ENCODE measurements at places on chromosomes 3 and 15.

DNA sequence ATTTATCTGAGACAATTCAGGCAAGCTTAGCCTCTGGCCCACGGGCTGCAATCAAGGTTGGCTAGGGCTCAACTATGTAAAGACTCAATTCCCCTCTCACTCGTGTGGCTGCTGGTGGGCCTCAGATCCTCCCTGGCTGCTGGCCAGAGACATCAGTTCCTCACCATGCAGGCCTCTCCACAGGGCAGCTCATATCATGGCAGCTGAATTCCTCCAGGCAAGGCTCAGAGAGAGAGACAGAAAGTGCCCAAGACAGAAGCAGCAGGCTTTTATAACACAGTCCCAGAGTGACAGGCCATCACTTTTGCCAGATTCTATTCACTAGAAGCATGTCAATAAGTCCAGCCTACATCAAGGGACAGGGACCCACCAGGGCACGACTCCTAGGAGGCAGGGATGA, 63.2 kb downstream of the XXYLT1 start:
- DNase-seq, result no peak

- DNase-seq, result no peak
Observed at GRCh38 chr3:147406028-147406931, at the start of gene ZIC4. Gene ZIC4 (minus strand): TSS chr3:147406543. CDS start chr3:147402797, 3,746 bp downstream.

GRCh38 chr3:43094381-43094780, 11.5 kb downstream of the POMGNT2 start:
- no peak for DNase-seq

- DNase-seq, result no peak
Observed at GRCh38 chr3:50078622-50079021, 10.1 kb upstream of the RBM5 start.

- no peak for DNase-seq
Observed at GRCh38 chr15:80068578-80068977, 9.1 kb downstream of the ZFAND6 start.

DNA sequence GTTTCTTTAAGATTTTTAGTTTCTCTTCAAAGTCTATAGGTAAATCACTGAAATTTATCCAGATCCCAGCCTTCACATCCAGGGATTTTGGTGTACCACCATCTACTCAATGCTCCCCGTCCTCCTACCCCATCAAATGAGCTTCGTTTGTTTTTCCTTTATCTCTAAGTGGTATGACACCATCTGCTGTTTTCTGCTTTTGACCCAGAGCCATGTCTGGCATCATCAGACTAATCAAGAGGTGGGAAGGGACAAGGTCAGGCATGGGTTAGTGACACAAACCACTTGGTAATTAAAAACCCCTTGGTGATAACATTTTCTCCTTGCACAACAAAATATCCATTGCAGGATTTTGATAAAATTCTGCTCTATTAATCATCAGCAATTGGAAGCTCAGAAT, 92.7 kb upstream of the GOLGA8J start:
- no peak for DNase-seq

DNA sequence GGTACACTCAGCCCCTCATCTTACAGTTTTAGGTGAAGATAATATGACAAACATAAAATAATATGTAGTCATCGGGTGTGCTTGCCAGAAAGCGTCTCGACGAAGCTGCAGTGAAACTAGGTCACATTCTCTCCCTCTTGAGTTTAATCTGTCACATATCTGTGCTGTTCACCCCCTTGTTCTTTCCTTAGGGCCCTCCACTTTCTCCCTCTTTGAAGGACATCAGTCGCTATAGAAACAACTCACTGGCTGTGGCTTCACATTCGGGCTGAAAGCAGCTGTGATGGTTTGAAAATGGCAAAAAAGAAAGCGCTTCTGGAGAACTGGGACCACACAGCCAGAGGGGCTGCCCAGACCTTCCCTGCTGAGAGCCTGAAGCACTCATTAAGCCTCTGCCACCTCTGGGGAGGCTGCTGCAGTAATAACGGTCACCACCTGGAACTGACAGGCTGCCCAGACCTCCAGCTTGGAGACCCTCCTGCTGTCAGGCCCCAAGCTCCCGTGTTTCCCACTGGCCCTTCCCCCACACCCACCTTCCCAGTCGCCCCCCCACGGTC, 50.3 kb downstream of the ABTB1 start:
- no peak for DNase-seq

DNA sequence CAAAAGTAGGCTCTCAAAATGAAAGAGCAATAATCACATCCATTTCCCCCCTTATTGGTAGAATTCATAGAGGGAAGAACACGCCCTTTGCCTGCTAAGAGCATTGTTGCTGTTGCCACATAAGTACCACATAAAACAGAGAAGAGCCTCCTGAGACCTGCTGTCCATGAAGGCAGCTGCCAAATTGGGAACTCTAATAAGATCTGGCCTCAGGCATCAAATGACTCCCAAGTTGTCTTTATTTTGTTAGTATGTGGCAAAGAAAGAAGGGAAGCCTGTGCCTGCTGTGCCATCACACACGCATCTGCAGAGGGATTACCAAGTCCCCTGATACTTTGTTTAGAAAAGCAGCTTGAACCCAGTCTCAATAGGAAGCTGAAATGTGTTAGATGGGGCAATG, 23.9 kb downstream of the VGLL3 start:
- no peak for DNase-seq

- no peak for DNase-seq
Observed at GRCh38 chr3:24154013-24154695, 209.1 kb downstream of the NR1D2 start.

DNA sequence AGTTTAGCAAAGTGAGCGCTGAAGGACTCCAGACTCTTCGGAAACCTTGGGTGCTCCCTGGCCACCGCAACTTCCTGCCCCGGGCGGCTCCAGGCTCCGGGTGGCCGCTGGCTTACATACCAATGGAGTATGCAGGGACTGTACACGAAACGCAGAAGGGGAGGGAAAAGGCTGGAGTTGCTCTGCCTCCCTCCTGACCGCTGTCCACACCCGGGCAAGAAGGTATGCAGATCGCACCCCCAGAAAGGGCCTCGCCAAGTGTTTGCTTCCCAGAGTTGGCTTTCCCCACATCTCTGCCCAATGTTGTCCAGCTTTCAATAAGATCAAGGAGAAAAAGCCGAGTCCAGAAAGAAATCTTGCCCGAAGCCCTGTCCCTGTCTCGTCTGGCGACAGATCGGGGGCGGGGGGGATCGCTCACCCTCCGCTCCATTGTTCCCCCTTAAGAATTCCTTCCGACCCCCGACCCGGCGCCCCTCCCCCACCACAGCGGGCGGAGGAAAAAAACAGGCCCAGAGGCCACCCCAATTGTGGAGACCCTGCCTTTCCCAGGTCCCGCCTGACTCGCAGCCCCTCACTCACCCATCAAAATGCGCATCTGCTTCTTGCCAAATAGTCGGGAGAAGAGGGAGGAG, 533 bp downstream of the ARF4 start:
- no peak for DNase-seq

DNA sequence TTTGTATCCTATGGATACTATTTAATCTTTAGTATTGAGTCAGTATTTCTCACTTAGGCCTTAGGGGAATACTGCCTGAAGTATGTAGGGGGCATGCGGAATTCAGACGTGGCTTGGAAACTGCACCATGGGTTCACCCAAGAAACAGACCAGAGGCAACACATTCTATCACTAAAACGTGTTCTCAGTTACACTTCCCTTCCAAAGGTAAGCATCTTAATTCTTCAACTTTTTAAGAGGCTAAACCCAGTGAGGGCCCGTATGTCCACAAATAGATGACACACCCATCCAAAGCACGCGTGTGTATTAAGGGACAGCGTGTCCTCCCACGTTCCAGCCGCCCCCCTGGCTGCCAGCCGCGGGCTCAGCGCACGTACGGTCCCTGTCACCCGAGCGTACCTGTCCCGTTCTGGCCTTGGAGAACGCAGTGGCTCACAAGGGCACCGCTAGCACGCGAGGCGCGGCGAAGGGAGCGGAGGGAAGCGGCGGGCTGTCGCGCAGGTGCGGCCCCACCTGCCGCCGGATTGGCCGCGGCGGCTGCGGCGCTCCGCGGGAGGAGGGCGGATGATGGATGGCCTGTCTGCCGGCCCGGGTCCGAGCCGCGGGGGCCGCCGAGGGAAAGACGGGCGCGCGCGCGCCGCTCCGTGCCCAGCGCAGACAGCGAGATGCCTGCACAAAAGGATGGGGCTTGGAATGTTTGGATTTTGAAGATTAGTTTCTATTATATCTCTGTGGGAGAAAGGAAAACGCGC, 1003.9 kb upstream of the NR2F2 start:
- no peak for DNase-seq

GRCh38 chr3:105798381-105798934, 70.4 kb downstream of the CBLB start:
- DNase-seq, result no peak

- DNase-seq, result no peak
Observed at GRCh38 chr3:39414421-39414907, 7.9 kb downstream of the RPSA start.

DNA sequence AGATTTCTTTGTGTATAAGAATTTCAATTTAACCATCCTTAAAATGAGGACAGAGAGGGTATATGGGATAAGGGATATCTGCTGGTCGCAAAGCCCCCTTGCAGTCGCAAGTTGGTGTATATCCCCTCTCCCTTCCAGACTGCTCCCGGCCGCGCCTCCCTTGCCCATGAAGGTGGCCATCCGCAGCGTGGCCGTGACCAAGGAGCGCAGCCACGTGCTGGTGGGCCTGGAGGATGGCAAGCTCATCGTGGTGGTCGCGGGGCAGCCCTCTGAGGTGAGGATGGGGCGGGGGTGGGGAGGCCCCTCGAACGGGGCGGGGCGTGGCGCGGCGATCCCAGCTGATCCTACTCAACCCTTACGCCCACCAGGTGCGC, 29.4 kb downstream of the NBEAL2 start:
- no peak for DNase-seq

DNA sequence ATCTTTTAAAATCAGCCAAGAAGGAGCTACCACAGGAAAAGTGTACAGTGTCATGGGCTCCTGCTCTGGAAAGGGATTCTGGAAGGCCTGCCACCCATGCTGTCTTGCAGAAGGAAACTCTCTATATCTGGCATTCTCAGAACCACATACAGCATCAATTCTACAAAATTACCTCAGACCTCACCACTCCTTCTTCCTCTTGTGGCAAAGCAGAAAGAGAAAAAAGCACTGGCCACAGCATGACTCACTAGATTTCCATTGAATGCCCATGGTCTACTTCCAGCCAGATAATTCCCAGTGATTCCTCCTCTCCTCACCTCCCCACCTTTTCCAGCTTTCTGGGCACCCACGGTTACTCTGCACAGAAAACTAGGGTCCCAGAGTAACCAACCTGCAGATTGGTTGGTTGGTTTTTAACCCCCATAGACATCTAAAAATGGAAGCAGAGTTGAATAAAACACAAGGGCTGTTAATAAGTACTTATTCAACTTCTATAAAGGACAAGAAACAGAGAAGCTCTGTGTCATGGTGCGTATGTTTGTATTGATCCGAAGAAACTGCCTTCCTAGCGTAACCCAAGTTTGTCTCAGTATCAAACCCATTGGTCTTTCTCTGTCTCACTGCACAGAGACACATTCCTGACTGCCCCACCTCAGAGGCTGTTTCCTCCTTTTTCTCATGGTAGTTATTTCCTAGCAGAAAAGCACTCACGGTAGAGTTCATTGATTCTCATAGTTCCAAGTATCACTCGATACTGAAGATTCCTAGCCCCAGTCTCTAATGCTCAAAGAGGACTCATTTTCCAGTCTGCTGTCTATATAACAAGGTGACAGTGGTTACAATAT, 67.7 kb downstream of the LDHAL6B start:
- DNase-seq, result no peak

- no peak for DNase-seq
Observed at GRCh38 chr3:113200351-113200750, 11.0 kb upstream of the BOC start.

DNA sequence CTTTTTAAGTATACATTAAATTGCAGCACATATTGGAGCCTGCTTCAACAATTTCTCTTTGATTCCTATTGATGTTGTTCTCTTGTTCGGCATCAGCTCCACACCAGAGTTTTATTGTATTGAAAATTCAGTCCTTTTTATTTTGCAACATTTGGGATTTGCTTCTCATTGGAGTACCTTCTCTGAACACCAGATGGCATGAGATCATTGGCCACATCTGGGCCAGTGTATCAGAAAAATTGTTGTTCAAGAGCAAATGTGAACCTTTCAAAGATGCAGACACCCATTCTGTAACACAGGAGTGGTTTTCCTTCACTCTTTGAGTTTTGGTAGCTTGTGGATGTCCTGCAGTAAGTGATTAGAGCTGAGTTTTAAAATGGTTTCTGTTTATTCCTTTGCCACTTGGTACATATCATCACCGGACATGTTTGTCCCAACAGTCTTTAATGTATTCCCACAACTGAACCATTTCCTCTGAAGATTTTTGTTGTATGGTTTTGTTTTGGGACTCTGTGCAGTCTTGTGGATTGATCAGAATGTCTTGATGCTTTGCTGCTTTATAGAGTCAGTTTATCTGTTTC, 96.1 kb downstream of the MCTP2 start:
- no peak for DNase-seq

DNA sequence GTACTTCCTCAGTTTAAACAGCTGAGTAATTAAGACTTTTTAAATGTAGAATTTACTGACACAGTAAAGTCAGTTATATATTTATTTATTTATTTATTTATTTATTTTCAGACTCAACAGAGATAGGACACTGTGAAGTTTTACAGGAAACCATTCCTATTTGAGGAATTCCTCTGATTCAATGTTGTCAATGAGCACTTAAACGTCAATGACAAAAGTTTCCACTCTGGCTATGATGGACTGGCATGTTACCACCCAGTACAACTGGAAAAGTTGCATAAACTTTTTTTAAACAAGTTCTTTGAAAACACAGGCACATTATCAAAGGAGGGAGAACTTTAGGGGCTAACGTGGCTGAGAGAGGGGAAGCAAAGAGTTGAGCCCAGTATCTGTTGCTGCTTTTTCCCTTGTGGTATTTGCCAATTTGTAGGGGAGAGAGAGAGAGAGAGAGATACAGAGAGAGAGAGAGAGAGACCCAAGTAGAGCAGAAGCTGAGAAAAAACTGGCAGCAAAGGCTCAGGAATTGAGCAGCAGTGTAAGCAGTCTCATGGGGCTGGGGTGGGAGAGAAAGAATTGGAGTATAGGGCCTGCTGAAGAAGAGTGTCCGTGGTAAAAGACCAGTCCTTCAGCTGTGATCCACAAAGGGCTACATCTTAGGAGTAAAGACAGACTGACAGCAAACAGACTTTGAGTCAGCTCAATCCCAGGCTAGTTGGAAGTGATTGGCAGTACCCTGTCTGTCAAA, 18.3 kb upstream of the ACTC1 start:
- no peak for DNase-seq

- no peak for DNase-seq
Observed at GRCh38 chr3:41726891-41727290, 235.0 kb downstream of the ULK4 start.

DNA sequence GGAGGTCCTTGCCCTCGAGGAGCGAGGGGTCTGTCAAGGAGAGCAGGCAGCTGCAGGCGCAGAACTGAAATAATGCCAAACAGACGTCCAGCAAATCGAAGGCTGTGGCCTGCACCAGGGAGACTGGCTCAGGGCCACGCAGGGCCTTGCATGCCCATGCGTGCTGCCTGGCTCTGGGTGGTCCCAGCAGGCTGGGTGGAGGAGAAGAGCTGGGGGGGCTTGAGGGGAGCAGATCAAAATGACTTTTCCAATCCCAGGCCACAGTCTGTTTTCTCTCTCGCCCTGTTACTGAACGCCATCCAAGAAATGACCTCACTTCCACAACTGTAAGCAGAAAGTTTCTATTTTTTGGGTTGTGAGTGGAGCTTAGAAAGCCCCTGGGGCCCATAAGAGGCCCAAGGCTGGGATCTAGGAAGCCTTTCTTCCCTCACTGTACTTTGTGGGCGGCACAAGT, 96.9 kb upstream of the RPL32 start:
- DNase-seq, result no peak
